Small intestine (tissue), 16 donors: ENCODE measurements at places on chromosomes 2 and 18.
A peak's percentile ranks its signal among the peaks of the same experiment; 100 is the strongest.

DNA sequence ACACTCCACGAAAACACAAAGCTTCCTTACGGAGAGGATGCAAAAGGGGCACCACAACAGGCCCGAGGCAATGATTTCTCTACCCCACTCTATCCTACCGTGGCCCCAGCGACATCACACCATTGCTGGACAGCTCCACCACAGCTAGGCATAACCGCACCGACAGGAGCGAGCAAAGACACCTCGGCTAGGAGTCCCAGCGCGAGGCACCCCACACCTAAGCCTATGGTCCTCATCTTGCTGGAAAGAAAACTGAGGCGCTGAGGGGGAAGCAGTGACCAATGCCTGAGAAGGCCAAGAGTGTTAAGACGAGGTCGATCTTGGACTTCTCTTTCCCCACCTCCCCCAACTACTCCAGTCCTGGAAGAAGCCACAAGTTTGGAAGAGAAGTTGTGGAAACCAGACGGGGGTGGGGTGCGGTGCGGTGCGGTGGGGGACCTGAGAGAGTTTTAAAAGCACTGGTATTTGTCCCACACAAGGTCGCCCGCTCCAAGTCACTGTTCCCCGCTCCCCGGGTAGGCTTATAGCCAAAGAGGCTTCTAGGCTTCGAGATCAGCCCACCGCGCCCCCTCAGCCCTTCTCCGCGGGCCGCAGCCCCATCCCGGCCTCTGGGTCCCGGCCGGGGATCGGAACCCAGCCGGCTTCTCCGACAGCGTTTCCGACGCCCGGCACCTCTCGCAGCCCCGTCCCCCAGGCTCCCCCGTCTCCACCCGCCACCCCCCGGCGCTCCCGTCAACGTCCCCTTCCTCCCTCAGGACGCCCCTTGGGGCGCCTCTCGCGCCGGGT lies 766 bp downstream of the PDE6D start:
- H3K27me3 ChIP-seq, result no peaks in the 10 kb centered on the region
- peak overlapping the region; percentile 62 for H3K4me3 ChIP-seq
- H3K4me1 ChIP-seq, result peaks cover 4% of the 10 kb centered on the region
- H3K27ac ChIP-seq, result no peak overlapping the region
- no peaks in the 10 kb centered on the region for H3K36me3 ChIP-seq

DNA sequence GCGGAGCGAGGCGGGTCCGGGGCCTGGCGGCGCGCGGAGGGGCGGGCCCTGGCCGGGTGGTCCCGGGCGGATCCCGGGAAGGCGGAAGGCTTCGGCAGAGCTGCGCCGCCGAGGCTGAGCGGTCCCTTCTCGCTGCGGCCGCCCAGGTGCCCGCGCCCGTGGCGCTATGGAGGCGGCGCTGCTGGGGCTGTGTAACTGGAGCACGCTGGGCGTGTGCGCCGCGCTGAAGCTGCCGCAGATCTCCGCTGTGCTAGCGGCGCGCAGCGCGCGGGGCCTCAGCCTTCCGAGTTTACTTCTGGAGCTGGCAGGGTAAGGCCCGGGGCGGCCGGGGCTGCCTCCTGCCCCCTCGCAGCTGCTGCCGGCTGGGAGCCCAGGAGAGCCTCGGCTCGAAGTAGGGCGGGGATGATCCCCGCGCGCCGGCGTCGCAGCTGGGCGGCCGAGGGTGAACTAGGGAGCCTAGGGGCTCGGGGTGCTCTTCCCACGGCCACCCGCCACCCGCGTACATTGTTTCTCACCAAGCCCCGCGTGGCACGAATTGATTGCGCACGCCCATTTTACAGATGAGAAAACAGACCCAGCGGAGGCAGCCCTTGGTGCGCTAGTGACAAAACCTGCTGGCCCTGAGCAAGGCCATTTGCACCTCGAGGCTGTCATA lies at the start of gene SLC66A3:
Gene SLC66A3, plus strand, starts transcription at position 87 of the 655 bp plus-strand sequence. Its CDS starts 80 bp downstream, at position 167.
- DNase-seq, result no peak
- peaks cover 11% of the 10 kb centered on the region for H3K27me3 ChIP-seq
- H3K4me1 ChIP-seq, result peaks cover 5% of the 10 kb centered on the region
- H3K27ac ChIP-seq, result peak within 1 kb of the TSS; percentile 98
- peak within 1 kb of the TSS; percentile 67 for H3K4me3 ChIP-seq

DNA sequence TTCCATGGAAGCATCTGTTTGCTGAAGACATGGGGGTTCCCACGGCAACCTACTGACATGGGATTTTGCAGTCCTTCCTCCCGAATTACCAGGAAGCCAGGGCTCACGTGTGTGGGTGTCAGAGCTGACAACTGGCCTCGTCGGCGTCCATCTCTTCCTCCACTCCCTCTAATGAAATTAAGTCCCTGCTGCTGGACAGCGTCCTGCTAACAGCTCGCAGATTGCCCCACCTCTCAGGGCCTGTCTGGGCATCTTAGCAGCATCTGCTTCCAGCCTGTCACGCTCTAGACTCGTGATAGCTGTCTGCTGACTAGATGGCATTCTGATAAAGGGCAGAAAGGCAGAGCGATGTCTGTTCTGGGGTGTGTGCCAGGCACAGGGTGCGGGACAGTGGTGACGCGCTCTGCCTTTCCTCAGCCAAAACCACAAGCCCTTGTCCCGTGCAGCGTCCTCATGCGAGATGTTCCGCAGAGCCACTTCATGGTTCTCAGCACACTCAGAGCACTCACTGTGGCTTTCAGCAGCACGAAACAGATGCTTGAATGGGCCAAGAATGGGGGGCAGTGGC lies 161.1 kb downstream of the ARL4C start:
- DNase-seq, result peak; percentile 35
- no peaks in the 10 kb centered on the region for H3K4me1 ChIP-seq
- H3K27me3 ChIP-seq, result no peaks in the 10 kb centered on the region
- no peaks in the 10 kb centered on the region for H3K36me3 ChIP-seq
- no peak overlapping the region for H3K27ac ChIP-seq
- no peak overlapping the region for H3K4me3 ChIP-seq

GRCh38 chr2:41741951-41742595 lies 305.7 kb upstream of the PKDCC start:
- H3K4me1 ChIP-seq, result no peaks in the 10 kb centered on the region
- no peak overlapping the region for H3K27ac ChIP-seq
- no peak for DNase-seq
- no peaks in the 10 kb centered on the region for H3K27me3 ChIP-seq
- H3K4me3 ChIP-seq, result no peak overlapping the region

DNA sequence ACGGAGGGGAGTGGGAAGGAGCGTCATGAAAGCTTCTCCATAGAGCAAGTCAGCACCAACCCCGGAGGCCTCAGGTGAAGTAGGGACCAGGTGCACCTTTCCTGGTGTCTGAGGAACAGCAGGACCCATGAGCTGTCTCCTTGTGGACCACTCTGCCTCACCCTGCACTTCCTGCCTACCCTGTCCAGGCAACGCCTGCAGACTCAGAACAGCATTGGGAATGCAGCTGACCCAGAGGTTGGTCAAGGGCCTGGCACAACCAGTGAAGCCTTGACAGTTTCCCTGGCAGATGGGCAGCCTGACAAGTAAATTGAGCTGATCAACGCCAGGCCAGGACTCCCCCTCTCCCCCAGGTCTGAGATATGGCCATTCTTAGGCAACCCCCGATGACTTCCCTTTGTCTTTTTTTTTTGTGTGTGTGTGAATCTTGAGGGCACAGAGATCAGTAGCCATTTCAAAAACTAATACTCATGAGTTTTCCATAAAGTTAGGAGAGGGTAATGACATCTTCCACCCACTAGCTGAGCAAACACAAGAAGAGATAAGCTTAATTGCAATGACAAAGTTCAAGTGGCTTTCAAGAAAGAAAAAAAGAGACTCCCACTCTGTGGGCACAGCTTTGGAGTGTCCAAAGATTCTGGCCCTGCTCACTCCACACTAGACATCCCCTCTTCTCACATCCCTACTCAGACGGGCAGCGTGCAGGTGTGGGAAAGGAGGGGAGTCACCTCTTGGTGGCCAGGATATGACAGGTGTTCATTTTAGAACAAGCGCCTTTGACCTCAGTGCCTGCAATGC lies 3.5 kb upstream of the FABP1 start:
- peak overlapping the region; percentile 88 for H3K27ac ChIP-seq
- peaks cover 14% of the 10 kb centered on the region for H3K4me1 ChIP-seq
- no peaks in the 10 kb centered on the region for H3K36me3 ChIP-seq

- peak overlapping the region; percentile 5 for H3K4me3 ChIP-seq
- no peaks in the 10 kb centered on the region for H3K27me3 ChIP-seq
- H3K36me3 ChIP-seq, result no peaks in the 10 kb centered on the region
- no peaks in the 10 kb centered on the region for H3K4me1 ChIP-seq
- peak overlapping the region; percentile 71 for H3K27ac ChIP-seq
- DNase-seq, result no peak
These were observed 268.4 kb downstream of the TCF4 start for GRCh38 chr18:55319459-55320193.

DNA sequence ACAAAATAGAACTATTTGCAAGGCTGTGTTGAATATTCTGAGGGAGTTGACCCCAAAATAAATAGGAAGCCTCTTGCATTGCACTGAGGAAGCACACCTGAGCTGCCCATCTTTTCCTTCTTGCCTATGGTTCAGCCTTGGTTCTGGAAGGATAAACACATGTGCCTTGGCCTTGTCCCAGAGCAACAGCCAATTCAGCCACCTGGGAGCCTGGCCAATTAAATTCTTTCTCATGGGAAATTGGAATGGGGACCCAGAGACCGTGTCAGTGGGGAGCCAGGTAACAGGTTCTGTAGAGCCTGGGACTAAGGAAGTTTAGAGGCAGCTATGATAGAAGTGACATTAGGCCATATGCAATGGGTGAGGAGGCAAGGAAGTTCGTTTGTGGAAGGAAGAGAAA lies 99.6 kb downstream of the KLF7 start:
- no peak overlapping the region for H3K4me3 ChIP-seq
- no peaks in the 10 kb centered on the region for H3K27me3 ChIP-seq
- no peaks in the 10 kb centered on the region for H3K4me1 ChIP-seq

DNA sequence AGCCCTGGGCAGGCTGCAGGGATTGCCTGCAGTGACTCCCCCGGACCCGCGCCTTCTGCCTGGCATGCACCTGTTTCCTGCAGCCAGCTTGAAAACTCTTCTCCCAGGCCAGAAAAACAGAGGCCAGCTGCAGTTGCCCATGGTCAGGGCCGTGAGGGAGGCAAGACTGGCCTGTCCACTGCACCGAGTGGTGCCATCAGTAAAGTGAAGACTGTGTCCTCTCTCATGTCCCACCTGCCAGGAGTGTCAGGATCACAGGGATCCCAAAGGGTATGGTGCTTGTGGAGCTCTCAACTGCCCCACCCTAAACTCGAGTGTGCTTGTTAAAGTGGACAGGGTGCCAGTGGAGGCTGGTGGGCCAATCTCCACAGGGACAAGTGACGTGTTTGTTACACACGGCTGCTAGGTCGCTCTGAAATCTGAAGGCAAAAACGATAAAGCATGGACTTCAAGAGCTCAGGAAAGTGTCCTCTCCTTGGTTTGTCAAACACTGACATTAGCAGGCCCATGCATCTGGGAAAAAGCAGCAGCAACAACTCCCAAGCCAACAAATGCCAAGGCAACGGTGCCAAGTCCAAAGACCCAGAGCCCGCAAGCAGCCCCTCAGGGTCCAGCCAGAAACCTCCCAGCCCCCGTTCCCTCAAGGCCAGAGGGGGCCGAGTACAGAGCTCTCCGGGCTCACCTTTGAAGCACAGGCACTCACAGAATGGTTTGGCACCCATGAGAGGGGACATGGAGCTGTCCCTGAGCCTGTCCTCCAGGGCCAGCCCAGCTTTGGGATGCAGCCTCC lies 213.2 kb downstream of the HDAC4 start:
- no peak for DNase-seq
- H3K27ac ChIP-seq, result no peak overlapping the region
- H3K4me3 ChIP-seq, result no peak overlapping the region
- H3K36me3 ChIP-seq, result peaks cover 4% of the 10 kb centered on the region
- H3K27me3 ChIP-seq, result no peaks in the 10 kb centered on the region
